ENCODE measurements at places on chromosomes 5 and 9.

- no peak overlapping the region for H3K4me3 ChIP-seq
- peaks cover 4% of the 10 kb centered on the region for H3K27me3 ChIP-seq
- peaks cover 16% of the 10 kb centered on the region for H3K4me1 ChIP-seq
- no peak for DNase-seq
These were observed 23.8 kb downstream of the PLAC8L1 start for GRCh38 chr5:146081556-146081955.

- H3K4me1 ChIP-seq, result peaks cover 34% of the 10 kb centered on the region
- no peak for DNase-seq
- peaks cover 3% of the 10 kb centered on the region for H3K36me3 ChIP-seq
- H3K27me3 ChIP-seq, result no peaks in the 10 kb centered on the region
These were observed 212.0 kb downstream of the ARHGAP26 start for GRCh38 chr5:142981886-142982820.

GRCh38 chr5:45648744-45649143 lies 47.4 kb downstream of the HCN1 start:
- no peaks in the 10 kb centered on the region for H3K36me3 ChIP-seq
- H3K4me1 ChIP-seq, result no peaks in the 10 kb centered on the region
- H3K27ac ChIP-seq, result no peak overlapping the region
- no peak overlapping the region for H3K4me3 ChIP-seq

DNA sequence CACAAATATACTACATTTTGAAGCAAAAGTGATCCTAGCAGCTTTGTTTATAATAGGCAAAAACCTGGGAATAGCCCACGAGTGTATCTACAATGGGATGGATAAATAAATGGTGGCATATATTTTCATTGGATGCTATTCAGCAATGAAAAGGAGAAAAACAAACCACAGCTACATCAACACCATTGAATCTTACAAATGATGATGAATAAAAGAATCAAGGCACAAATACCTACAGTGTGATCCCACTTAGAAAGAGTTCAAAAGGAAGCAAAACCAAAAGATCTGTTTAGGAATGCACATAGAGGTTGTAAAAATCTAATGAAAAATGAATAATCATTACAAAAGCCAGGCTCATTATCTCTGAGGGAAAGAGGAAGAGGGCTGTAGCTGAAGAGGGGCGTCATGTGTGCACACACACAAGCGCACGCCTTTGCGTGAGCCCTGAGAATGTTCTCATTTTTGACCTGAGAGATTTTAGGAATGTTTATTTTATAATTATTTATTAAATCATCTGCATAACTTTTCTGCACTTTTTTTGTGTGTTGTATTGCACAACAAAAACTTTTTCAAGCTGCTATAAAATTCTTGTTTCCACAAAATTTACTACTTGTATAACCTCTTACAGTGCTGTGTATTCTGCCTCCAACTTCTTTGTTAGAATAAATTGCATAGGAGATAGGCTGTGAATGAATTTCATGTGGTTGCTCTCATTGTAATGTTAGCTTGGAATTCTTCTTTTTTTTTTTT lies 5.9 kb upstream of the RHOBTB3 start:
- no peak overlapping the region for H3K4me3 ChIP-seq
- no peaks in the 10 kb centered on the region for H3K27me3 ChIP-seq
- H3K36me3 ChIP-seq, result no peaks in the 10 kb centered on the region
- H3K27ac ChIP-seq, result peak overlapping the region; percentile 92

- no peak overlapping the region for H3K4me3 ChIP-seq
- H3K36me3 ChIP-seq, result no peaks in the 10 kb centered on the region
- H3K4me1 ChIP-seq, result no peaks in the 10 kb centered on the region
- DNase-seq, result no peak
- no peak overlapping the region for H3K27ac ChIP-seq
These were observed 69.0 kb downstream of the SHC3 start for GRCh38 chr9:89109666-89110065.

Measured in osteocyte (in vitro differentiated cells).